Occipital lobe (tissue), 3 donors: ENCODE measurements at places on chromosomes 12 and 14.

GRCh38 chr12:13030541-13031291 is 13.5 kb upstream of the FAM234B start:
- DNase-seq, result no peak

- no peak for DNase-seq
Observed at GRCh38 chr14:23942587-23942986, 11.0 kb upstream of the DHRS4 start.

DNA sequence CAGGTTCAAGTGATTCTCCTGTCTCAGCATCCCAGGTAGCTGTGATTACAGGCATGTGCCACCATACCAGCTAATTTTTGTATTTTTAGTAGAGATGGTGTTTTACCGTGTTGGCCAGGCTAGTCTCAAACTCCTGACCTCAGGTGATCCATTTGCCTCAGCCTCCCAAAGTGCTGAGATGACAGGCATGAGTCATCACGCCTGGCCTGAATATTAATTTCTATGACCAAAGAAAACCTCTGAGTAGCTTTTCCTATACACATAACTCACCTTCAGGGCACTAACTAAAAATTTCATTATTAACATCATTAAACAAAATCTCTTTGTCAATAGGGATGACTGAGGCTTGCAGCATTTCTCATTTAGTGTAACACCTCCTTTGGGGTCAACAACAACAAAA is 259.6 kb upstream of the KRR1 start:
- DNase-seq, result no peak

DNA sequence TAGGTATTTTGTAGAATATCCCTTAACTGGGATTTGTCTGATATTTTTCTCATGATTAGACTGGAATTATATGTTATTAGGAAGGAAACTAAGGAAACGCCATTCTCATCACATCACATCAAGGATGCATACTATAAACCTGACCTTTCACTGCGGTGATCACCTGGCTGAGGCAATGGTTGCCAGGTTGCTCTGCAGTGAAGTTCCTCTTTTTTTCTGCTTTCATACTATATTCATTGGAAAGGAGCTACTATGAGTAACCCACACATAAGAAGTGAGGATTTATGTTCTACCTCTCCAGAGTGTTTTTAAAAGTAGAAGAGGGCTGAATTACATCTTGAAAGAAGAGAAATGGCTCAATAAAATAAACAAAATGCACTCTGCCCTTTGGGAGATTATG is 31.0 kb upstream of the GRIP1 start:
- DNase-seq, result no peak

DNA sequence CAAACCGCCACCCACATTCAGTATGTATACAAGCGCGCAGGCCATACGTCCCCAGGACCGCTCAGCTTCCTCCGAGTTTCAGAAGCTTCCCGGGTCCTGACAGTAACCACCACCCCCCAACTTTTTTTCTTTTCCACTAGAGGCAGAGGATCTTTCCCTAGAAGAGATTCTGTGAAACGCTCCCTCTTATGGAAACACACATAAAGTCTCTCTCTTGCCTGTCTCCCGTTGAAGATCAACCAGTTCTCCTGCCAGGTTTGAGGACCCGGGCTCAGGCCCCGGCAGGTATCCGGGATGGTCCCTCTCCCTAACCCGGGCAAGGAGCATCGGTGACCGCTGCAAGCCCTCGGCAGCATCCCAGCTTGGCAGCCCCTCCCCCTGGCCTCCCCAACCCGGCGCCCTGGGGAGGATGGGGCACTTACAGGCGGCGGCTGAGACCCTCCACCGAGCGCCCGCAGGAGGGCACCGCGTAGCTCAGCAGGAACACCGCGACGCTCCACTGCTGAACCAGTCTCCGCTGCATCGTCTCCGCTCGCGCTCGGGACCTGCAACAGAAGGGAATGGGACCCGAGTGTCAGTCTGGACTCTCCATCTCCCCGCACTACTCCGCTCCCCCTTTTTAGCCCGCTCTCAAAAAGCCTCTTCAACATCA is 3.4 kb downstream of the PTHLH start:
- DNase-seq, result peak; percentile 17

DNA sequence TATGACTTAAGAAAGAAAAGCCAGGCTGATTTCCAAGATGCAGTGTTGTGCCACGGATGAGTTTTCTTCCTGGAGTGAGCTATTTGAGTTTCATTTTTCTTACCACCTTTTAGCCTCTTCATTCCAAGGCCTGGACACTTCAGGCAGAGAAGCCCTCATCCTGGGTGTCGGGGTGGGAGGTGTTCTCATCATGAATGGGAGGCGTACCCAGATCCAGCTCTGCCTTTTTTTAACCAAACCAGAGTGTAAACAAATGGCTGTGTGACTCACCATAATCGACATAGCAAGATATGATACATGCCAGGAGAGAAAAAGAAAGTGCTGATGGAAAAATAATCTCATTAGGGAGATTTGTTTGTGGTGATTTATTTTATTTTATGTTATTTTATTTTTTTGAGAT is 79.9 kb downstream of the ARF6 start:
- no peak for DNase-seq

GRCh38 chr12:27864521-27864920 is 84.5 kb upstream of the MANSC4 start:
- DNase-seq, result no peak

- no peak for DNase-seq
Observed at GRCh38 chr12:53827306-53827705, 75.5 kb upstream of the CISTR start.

- no peak for DNase-seq
Observed at GRCh38 chr14:97113339-97113738, 316.2 kb downstream of the VRK1 start.
